HEK293T (cell line): ENCODE measurements at places on chromosomes 11 and 22.
A peak's percentile ranks its signal among the peaks of the same experiment; 100 is the strongest.

GRCh38 chr11:61041755-61042518 lies 60.4 kb upstream of the CD5 start:
- DNase-seq, result no peak

GRCh38 chr11:64268025-64268892 lies 16.2 kb downstream of the BAD start:
- DNase-seq, result no peak

DNA sequence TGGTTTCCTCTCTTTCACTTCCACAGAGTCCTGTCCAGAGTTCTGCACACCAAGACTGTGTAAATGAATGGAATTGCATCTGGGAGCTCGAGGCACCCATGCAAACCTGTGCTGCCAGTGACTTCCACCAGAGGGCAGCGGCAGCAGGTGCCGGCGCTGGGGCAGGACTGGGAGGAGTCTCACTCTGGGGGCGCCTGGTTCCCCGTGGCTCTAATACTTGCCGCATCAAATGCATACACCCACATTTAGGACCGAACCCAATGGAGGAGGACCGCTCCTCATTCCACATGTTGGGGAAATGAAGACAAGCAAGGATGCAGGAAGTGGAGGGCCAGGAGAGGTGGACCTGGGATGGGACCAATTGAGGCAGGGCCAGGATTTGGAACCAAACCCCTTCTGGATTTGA lies 1.1 kb upstream of the CD6 start:
- peak; percentile 73 for DNase-seq

DNA sequence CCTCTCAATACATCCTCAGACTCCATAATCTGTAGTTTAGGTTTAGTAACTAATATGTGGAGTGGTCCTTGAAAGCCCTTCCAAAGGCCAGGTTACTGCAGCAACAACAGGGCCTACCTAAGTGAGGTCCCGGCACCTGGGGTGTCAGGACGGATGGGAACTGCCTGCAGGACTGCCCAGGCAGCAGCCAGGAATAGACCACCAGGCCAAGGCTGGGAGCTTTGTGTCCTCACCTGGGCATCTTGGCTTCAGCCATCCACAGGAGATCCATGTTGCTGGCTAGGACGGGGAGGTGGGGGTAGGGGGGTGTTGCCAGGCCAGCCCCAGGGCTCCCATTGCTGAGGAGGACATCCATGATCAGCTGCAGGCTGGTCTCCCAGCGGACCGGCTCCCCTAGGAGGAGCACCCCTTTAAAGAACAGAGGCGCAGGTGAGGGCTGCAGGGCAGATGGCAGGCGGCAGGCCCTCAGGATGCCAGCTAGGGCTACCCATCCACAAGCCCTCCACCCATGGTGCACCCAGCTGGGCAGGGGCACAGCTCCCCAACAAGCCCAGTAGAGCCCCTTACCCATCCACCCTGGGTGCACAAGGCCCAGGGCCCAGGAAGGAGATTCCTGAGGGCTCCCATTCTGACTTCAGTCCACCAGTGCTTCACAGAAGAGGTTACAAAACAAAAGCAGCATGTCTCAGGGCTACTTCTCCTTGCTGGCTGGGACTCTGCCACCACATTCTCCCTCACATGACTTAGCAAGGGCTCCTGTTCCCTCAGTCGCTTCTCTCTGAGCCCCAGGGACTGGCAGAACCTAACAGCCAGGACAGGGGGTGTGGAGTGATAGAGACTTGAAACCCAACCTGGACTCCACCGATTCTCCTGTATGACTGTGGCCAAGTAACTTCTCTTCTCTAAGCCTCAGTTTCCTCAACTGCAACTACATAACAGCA lies 18.0 kb downstream of the HDHD5 start:
- DNase-seq, result no peak

GRCh38 chr11:119885067-119885466 lies 156.1 kb upstream of the NECTIN1 start:
- no peak for DNase-seq

DNA sequence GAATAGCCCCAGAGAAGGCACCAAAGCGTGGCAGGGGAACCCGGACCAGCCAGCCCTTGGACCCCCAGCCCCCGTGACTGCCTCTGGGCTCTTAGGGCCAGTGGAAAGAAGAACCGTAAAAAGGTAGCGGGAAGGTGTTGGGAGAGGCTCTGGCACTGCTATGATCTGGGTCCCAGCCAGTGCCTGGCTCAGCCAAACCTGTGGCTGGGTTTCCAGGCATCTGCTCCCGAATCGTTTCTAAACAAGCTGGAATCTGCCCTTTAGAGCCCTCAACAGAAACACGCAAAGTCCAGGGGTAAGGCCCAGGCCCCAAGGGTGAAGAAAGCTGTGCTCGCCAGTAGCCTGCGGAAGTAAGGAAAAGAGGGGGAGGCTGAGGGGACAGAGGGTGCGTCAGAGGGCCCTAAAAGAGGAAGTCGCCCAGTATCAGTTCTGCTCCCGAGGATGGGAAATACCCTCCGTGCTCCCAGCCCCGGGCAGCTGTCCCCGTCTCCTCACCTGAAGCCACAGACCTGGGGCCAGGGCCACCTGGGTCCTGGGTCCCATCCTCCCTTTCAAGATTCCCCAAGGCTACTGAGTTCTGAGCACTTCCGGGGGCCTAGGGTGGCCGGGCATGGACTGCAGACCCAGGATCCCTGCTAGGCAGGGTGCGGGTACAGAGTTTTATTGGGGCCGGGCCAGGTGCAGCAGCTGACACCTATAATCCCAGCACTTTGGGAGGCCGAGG lies 24.7 kb downstream of the IL10RA start:
- DNase-seq, result no peak

GRCh38 chr22:28864878-28865596 lies 18.3 kb upstream of the ZNRF3 start:
- DNase-seq, result no peak

DNA sequence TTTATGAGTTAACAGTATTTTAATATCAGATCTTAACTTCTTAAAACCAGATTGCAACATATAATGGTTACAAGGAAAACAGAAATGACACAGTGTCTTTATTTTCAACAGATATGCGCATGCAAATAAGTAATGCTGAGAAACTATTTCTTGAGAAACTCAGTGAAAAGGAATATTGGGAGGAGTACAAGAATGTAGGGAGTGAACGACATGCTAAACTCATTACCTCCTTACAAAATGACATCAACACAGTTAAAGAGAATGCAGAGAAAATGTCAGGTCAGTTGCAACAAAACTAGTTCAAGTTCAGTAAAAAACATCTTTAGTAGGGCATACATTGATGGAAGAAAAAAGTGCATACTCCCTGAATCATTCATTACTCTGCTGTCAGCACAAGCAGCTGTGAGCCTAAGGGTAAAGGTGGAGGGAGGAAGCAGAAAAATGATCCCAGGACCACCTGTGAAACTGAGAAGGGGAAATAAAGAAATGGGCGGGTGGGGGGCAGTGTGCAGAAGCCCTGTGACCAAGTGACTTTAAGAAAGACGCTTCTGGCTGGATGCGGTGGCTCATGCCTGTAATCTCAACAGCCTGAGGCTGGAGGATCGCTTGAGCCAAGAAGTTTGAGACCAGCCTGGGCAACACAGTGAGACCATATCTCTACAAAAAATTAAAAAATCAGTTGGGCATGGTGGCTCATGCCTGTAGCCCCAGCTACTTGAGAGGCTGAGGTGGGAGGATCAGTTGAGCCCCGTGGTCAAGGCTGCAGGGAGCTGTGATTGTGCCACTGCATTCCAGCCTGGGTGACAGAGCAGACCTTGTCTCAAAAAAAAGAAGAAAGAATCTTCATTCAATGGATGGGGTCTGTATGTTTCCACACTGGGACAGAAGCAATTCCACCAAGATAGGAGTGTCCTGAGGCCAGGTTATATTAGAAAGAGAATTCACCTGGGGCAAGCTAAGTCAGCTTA lies 31.2 kb downstream of the CCDC83 start:
- DNase-seq, result no peak

- DNase-seq, result no peak
These were observed 1.0 kb downstream of the ARHGAP8 start for GRCh38 chr22:44753189-44754042.

GRCh38 chr11:1302461-1303125 lies 6.8 kb downstream of the TOLLIP start:
- no peak for DNase-seq

DNA sequence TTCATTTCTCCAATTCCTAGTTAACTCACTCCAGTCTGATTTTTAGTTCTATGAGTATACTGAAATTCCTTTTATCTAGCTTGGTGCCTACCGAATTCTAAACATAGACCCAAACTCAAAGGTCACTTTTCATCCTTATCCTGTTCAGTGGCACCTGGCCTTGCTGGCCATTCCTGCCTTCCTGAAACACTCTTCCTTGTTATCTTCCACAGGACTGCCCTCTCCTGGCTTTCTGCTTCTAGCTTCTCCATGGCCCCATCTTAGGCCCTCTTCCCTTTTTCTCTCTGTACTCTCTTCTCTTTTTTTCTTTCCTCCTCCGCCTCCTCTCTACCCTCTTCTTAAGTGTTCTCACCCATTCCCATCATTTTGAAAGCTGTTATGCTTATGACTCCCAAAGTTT lies 87.3 kb downstream of the WNT11 start:
- no peak for DNase-seq

DNA sequence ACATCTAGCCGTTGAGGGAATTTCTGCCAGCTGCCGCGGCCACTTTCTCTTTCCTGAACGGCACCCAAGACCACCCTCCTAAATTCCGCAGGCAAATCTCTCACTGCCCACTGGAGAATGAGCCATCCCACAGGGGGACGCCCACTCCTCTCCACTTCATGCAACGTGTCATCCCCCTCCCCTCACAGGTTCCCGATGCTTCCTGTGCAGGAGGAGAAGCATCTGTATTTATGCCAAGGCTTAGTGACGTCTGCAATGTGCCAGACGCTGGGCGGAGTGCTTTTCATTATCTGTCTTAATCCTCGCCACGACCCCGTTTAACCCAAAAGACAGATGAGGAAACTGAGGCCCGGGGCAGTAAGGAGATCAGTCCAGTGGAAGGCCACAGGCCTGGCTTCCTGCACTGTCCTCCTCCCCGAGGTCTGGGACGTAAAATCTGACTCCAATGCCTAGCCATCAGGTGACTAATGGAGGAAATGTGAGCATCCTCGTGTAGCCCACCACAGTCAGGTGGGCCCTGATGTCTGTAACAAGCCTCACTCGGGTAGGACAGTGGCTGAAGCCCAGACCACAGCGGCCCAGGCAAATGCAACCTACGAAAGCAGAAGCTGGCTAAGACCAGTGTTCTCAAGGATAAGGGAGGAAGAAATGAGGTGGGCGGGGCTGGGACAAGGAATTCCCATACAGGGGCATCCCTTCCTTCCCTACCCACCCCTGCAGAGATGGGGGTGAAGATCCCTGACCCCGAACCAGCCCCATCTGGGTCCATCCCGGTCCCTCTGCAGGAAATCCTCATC lies 23.1 kb downstream of the MN1 start:
- no peak for DNase-seq
